ENCODE measurements at places on chromosomes 5 and 9. TPM values are rescaled to one million over a fixed set of nuclear protein-coding genes. Genes with fewer than 3 reads are reported as not detected.

GDNF gene
- 0.28 TPM for total RNA-seq

DBH gene
- total RNA-seq, result not detected

ACSL6 gene
- total RNA-seq, result 0.62 TPM

NFIB gene
- 305 TPM for total RNA-seq

N4BP3 gene
- total RNA-seq, result 1.8 TPM

TMEM174 gene
- total RNA-seq, result not detected

GLDC gene
- 0.52 TPM for total RNA-seq

ANKRA2 gene
- total RNA-seq, result 19.1 TPM

HDAC3 gene
- 30.3 TPM for total RNA-seq

DOLPP1 gene
- 5.7 TPM for total RNA-seq

TSTD2 gene
- total RNA-seq, result 18.6 TPM

CD180 gene
- 1.5 TPM for total RNA-seq

MAPK9 gene
- total RNA-seq, result 34.9 TPM

CNTNAP3B gene
- 11.8 TPM for total RNA-seq
